ENCODE measurements at places on chromosomes 7 and 10. TPM values are rescaled to one million over a fixed set of nuclear protein-coding genes. Genes with fewer than 3 reads are reported as not detected.

GRCh38 chr10:85293483-85293882 lies 965.1 kb downstream of the CCSER2 start:
- DNase-seq, result no peak

GRCh38 chr7:150852371-150852905 lies at the start of gene AOC1:
AOC1 (plus strand) TSS chr7:150852517; CDS start chr7:150856471, 3,954 bp downstream.
- DNase-seq, result no peak

- DNase-seq, result no peak
Observed at GRCh38 chr10:132846631-132847415, 60.9 kb upstream of the NKX6-2 start.

DNA sequence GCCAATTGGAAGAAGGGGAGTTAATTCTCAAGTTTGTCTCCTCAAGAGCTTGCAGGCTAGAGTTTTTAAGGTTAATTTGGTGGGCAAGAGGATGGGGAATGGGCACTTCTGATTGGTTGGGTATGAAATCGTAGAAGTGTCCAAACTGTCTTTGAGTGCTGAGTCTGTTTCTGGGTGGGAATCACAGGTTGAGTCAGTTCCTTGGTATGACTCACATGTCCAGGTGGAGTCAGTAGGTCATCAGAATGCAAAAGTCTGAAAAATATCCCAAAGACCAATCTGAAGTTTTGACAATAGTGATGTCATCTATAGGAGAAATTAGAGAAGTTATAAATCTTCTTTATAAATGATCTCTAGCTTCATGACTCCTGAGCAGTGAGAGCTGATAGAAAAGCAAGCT lies 1252.2 kb downstream of the REEP3 start:
- DNase-seq, result no peak

GRCh38 chr10:50605951-50606270 lies 17.8 kb downstream of the SGMS1 start:
- DNase-seq, result no peak

GRCh38 chr7:116167177-116167576 lies 43.2 kb upstream of the TES start:
- DNase-seq, result no peak

MRLN gene
- polyA plus RNA-seq, result not detected

CLCN1 gene
- polyA plus RNA-seq, result not detected

Measured in right cardiac atrium (tissue), 5 donors.